MV-4-11 (cell line): ENCODE measurements at places on chromosomes 12 and 14.

DNA sequence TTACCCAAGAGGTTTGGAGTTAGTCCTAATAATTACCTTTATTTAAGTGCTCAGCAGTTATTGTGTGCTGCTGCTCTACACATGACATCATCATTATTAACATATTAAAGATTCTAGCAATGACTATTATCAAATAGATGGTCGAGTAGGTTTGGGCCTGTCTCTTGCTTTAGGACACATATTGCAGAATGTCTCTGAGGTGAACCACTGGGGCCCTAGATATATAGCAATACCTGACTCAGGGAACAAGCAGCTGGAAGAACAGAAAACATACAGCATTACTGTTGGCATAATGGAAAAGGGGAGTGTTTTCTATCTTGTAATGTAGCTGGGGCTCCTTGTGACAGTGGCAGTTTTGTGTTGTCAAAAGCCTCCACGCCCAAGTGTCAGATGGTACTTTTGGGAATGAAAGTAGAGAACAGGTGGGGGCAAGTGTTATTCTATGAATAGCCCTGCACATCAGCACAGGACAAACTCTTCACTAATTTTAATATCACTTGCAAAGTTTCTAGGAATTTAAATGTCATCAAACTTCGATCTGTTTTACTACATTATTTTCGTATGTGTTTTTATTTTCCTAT, 54.6 kb downstream of the C12orf56 start:
- DNase-seq = no peak

- peak; percentile 60 for DNase-seq
Observed at GRCh38 chr14:74018174-74018585, 908 bp downstream of the ENTPD5 start.

GRCh38 chr12:122202017-122202416, 1.5 kb upstream of the B3GNT4 start:
- DNase-seq = no peak

DNA sequence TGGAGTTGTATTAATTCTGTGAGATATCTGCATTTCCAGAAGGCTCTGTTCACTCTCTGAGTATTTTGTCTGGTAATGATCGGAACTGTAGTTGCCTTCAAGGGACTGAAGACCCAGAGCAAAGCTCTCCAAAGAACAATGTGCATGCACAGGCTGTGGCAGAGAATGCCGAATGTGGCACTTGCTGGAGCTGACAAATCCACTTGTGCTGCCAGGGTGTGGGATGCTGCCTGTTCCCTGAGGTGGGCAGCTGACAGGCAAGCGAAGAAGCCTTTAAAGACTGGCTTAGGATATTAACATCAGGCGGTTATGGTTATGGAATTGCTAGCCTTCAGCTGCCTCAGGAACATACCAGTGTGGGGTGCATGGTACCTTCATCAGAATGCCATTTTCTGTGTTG, 419.9 kb upstream of the ATP2B1 start:
- no peak for DNase-seq

DNA sequence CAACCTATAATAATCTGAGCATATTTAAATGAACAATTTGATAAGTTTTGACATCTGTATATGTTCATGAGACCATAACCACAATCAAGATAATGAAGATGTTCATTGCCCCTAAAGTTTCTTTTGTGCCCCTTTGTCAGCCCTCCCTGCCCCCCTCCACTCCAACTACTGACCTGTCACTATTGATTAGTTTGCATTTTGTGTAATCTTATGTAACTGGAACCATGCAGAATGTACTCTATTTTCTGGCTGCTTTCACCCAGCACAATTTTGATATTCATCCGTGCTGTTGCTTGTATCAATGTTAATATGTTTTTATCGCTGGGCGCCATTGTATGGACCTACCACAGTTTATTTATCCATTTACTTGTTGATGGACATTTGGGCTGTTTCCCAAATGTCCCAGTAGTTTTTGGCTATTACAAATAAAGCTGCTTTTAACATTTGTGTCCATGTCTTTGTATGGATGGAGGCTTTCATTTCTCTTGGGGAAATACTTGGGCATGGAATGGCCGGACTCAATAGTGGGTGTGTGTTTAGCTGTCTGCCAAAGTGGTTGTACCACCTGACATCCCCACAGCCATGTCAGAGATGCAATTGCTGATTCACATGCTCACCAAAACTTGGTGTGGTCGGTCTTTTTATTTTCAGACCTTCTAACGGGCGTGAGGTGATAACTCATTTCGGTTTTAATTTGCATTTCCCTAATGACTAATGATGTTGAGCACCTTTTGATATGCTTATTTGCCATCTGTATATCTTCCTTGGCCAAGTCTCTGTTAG, 38.9 kb downstream of the EML1 start:
- DNase-seq = no peak

DNA sequence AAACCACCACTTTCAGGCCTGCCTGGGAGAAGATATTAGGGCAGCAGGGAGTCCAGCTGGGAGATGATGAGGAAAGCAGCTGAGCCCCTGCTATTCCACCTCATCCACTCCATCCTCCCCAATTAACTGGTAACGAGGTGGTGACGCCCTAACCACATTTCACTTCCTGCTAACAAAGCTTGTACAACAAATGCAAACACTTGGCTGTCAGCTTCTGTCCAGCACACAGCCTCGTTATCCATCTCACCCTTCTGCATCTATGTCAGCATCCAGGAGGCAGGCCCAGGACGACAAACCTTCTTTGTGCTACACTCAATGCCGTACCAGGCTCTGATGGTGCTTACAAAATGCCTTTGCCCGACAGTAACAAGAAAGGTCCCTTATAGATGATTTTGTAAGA, 225.4 kb downstream of the APAF1 start:
- DNase-seq = no peak

DNA sequence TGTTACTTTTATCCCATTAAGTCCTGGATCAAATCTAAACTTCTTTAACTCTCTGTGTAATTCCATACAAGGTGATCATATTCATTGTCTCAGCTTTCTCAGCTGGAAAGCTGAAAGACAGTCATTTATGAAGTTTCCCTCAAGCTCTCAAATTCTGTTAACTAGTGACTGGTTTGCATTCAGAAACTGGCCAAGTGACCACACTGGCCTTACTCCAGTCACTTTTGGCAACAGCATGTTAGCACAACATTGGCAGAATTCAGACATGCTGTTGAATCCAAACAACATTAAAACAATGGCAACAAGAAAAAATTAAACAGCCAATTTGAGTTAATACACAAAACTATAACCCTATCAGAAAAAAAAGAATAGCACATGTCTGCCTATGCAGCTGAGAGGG, 343.3 kb downstream of the MDGA2 start:
- no peak for DNase-seq

DNA sequence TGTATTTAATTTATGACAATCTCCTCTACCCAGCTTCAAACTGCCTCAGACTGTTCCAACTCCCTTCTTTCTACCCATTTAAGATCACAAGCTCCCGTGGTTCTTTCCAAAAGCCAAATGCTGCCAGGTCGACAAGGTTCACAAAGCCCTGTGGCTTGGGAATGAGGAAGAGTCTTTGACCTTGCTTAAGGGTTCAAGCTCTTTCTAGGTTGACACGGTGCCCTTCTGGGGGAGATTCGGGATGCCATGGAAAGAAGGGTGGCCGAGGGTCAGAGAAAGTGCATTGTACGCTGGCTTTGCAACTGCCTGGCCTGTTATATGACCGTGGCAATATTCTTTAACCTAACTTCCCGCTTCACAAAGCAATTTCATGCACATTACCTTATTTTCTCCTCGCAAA, 239.3 kb downstream of the ANO2 start:
- DNase-seq = no peak

- DNase-seq = no peak
Observed at GRCh38 chr14:56217380-56218045, 99.3 kb downstream of the PELI2 start.

DNA sequence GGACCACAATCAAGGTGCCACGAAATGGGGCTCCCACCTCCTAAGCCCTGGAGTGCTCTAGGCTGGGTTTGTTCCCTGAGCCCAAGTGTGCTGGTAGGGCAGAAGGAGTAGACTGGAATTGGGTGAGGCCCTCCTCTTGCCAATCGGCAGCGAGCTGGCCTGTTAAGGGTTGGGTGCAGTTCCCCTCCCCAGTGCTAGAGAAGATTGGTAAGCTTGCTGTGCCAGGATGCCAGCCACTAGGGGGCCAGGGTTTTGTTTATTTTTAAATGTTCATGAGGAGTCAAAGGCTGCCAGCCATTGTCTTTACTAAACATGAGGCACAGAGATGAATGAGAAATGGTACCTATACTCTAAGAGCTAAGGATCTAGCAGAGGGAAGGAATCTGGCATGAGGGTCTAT, 79.7 kb downstream of the SPTB start:
- peak; percentile 3 for DNase-seq

GRCh38 chr12:14188744-14189143, 176.7 kb upstream of the ATF7IP start:
- no peak for DNase-seq

- no peak for DNase-seq
Observed at GRCh38 chr12:59626382-59626781, 30.6 kb downstream of the SLC16A7 start.

DNA sequence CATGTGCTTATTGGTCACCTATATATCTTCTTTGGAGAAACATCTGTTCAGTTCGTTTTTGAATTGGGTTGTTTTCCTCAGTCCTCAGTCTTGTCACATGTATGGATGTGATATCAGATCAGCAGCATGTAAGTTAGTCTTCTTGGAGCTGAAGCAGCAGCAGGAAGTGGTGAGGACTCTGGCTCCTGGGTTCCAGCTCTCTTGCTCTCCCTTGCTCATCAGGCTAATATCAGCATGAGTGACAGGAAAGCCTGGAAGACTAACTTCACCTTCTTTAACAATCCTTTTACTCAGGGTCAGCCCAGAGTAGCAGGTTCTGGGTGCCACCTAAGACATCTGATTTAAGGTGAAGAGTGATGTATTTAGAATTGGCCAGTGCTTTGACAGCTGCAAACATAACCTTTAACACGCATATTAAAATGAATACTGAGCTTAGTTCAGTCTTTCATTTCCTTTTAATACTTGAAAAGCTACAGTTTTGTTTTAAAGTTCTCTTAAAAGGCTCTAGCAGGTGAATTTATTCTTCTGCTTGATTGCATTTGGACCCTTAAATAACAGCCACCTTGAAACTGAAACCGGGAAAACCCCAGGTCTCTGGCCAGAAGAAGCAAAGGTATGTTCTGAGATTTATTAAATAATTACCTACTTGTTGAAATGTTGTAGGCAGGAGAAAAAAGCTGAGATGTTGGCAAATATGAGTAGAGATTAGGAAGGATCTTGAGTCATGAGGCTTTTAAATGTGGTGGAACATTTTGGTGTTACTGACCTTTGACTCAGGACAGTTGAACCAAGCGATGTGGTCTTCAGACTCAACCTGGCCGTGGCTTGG, 54.3 kb downstream of the DRAM1 start:
- DNase-seq = no peak

DNA sequence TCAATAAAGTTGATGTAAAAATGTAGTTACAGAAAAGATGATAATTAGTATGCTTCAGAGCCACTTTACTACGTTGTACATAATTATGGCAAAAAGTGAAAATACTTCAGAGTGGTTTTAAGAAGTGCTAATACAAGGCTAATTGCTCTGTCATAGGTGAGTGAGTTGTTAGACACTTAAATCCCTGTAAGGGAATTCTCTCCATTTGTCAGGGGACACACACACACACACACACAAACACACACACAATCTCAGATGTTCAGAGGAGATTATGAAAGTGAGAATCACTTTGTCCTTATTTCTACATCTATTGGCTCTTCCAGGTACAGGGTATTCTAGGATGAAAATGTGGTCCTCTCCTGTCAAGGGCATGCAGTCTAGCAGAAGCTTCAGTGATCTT, 208.3 kb upstream of the PELI2 start:
- no peak for DNase-seq

DNA sequence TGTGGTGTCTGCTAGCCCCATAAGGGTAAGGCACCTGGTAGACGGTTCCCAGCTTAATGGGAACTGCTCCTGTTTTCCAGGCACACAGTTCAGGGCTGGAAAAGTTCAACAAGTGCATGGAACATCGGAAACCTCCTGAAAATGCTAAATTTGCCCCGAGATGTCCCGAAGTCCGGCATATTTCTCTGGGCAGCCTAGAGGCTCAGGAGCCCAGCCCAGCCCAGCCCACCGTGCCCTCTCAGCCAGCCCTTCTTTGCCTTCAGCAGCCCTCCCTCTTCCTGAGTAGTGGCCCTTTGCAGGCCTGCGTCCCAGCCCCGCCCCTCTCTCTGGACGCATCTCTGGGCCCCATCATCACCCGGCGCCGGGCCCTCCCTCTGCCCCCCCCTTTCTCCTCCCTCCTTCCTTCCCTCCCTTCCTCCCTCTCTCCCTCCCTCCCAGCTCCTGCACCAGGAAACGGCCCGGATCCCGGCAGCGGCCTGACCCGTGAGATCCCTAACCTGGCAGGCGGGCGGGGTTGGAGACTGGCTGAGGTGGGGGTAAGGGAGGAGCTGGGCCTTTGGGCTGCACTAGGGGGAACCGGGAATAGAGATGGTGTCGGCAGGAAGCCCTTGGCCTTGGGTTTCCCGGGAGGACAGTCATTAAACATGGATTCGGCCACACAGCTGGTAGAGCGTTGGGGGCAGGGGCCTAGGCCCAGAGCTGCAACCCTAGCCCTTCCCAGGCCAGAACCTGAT, at the start of gene BCL2L2:
TSS of gene BCL2L2 (plus strand) at position 422 of the 734 bp plus-strand sequence. CDS start 935 bp downstream, outside the sequence.
- peak; percentile 60 for DNase-seq

- peak; percentile 45 for DNase-seq
Observed at GRCh38 chr12:95390932-95391331, 83.0 kb upstream of the METAP2 start.

DNA sequence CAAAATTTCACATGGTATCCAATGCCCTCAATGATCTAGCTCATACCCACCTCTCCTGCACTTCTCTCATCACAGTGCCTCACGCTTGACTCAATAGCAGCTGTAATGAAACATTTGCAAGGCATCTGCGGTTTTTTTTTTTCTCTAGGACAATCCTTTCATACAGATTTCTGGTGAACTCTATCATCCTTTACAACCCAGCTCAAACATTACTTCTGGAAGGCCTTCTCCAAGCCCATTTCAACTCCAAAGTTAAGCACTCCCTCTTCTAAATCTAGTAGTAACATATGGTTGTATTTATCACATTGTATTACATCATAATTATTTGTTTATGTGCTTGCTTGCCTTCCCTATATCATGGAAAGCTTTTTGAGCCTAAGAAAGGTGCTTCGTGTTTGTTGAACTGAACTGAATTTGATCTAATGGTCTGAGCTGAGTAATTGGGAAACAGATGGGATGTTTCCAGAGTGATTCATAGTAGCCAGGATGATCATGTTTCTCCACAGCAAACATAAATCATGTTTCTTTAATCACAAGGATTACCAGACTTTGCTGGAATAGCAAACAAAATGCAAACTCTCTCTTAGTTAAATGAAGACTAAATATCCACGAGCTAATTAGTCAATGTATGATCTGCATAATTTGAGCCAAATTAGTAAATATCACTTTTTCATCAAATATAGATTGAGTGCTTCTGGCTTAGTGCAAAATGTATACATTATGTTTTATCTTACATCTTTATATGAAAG, 14.3 kb downstream of the CFL2 start:
- DNase-seq = no peak

DNA sequence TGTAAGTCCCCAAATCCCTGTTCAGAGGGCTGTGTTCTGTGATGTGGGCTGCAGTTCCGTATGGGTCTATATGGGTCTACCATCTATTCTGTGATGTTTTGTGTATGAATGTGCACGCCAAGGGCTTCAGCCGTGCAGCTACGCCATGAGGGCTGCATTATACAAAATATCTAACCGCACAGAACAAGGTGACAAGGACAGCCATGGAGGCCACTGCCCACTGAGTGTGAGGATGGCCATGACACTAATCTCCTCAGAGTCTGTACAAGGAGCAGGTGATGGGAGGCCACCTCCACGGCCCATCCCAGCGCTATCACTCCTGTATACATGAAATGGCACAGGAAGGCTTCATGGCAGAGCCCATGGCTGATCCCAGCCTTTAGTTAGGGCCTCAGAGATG, 102.0 kb downstream of the DICER1 start:
- DNase-seq = no peak

GRCh38 chr12:65593239-65593701, 231.0 kb upstream of the HMGA2 start:
- DNase-seq = no peak
